ENCODE measurements at places on chromosomes 16 and 17.

DNA sequence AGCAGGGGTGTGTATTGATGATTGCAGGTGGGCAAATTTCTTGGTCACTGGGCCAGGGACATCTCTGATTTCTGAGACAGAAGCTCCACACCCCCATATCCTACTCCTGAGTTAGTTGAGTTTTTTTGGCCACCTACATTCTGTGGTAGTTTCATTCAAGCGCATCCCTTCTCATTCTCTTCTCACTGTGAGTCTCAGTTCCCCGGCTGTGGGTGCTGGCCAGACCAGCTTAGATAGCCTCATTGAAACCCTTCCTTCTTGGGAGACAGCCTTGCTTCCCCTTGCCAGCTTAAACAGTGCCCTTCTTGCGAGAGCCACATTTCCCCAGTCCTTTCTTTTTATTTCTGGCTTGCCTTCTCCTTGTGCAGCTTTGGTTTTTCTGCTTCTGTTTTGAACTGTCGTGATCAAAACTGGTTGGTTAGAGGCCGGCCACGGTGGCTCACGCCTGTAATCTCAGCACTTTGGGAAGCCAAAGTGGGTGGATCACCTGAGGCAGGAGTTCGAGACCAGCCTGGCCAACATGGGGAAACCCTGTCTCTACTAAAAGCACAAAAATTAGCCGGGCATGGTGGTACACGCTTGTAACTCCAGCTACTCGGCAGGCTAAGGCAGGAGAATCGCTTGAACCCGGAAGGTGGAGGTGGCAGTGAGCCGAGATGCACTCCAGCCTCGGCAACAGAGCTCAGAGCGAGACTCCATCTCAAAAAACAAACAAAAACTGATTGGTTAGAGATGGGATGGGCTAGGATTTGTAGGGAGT is 2.8 kb downstream of the GPT2 start:
- DNase-seq = no peak

DNA sequence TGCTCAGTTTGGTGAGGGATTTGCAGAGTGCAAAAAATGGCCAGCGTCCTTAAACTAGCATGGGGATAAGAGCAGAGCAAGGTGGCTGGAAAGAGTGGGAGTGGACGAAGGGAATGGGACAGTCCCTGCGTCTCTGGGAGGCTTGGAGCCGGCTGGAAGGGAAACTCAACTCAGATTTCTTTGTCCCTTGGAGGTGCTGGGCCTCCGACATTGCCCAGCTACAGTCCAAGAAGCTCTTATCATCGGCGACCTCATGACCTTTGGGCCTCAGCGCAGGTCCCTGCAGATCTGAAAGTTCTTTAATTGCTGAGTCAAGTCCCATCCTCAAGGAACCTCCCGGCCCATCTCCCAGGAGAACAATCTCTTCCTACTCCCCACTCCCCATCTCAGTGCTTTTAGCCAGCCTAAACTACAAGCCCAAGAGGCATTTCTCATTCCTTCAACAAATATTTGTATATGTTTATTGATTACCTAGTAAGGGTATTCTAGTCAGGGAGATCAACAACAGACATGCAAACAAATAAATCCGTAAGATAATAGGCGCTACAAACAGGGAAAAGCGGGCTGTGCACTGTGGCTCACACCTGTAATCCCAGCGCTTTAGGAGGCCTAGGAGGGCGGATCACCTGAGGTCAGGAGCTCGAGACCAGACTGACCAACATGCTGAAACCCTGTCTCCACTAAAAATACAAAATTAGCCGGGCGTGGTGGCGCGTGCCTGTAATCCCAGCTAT is 985 bp upstream of the TMEM107 start:
- DNase-seq = no peak

GRCh38 chr16:79691007-79691406 is 90.5 kb upstream of the MAF start:
- DNase-seq = no peak

DNA sequence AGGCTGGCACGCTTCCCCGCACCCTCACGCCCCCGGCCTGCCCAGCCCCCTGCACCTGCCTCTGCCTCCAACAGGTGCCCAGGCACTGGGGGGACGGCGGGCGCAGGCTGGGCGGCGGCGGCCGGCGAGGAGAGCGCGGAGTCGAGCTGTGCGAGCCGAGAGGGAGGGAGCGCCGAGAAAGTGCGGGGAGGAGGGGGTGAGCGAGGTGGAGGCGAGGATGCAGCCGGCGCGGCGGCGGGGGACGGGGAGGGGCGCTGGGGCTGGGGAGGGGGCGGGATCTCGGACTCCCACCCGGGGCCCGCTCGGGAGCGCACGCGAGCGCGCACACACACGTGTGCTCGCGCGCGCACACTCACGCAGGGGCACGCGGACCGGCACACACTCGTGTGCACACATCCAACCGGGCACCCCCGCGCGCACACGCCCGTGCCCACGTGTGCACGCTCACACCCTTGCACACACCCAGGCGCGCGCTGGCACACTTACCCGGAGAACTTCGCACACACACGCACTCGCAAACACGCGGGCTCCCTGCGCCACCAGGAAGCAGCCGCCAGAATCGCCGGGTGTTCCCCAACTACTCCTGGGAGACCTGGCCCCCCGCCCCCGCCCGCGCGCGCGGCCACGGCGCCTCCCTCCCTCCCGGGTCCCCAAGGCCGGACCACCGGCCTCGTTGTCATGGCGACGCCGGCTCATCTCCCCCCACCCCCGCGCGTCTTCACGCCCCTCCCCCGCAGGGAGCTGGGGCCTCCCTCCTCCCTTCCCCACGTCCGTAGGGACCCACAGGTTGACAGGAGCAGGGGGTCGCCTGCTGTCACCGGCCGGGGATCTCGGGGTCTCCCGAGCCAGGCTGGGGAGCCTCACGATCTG is at the start of gene DOC2A:
TSS of gene DOC2A (minus strand) at position 184 of the 870 bp plus-strand sequence. CDS start 805 bp downstream, outside the sequence.
- DNase-seq = no peak

DNA sequence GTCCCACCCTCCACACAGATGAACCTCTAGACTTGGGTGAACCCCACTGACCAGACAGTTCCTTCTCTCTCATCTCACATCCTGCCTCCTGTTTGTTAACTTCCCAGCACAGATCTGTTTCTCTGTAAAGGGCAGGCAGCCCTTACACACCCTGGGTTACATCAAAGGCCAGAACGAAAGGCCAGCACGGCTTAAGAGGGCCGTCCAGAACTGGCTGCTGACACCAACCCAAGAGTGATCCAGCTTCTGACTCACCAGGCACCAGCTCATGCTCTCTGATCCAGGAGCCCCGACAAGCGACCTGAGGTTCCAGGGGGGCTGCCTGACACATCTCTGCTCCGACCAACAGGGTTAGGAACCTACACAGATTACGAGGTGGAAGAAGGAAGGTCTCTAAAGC is 86.9 kb downstream of the MRM3 start:
- DNase-seq = no peak

DNA sequence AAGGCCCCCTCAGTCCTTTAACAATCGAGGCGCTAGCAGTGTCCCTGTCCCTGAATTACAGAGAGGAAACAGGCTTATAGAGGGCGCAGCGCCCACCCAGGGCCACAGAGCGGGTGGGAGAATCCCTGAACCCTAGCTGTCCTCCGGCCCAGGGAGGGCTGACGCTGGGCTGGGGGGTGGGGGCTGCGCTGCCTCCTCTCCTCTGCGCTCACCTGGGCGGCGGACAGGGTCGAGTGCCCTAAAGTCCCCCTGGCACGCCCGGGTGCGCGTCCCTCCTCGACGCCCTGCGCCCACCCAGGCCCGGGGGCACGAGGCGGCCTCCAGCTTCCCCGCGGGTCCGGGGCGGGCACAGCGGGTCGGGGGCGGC is 200.4 kb upstream of the N4BP1 start:
- no peak for DNase-seq

DNA sequence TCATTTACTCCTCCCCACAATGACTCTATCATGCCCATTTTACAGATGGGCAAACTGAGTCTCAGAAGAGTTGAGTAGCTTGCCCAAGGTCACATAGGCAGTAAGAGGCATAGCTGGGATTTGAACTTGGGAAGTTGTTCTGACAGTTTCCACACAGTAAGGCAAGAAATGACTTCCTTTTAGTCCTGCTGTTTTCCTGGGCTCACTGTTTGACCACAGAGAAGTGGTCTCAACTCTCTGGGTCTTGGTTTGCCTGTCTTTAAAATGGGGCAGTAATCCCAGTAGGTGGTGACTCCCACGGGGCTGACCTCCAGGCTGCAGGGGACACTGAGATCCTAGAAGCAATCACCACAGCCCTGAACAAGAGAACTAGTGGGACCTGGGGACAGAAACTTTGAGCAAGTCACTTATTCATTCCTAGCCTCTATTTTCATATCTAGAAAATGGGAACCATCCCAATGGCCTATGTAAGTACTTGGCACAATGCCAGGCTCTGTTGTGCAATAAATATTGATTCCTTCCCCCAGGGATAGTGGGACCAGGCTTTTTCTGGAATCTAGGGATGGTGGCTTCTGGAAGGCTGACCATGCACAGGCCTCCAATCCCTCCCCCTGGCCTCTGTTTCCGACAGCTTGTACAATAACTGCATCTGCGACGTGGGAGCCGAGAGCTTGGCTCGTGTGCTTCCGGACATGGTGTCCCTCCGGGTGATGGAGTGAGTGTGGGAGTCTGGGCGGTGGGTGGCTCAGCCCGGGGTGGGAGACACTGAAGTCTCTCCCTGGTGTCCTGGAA is 20.5 kb downstream of the DEXI start:
- DNase-seq = no peak

DNA sequence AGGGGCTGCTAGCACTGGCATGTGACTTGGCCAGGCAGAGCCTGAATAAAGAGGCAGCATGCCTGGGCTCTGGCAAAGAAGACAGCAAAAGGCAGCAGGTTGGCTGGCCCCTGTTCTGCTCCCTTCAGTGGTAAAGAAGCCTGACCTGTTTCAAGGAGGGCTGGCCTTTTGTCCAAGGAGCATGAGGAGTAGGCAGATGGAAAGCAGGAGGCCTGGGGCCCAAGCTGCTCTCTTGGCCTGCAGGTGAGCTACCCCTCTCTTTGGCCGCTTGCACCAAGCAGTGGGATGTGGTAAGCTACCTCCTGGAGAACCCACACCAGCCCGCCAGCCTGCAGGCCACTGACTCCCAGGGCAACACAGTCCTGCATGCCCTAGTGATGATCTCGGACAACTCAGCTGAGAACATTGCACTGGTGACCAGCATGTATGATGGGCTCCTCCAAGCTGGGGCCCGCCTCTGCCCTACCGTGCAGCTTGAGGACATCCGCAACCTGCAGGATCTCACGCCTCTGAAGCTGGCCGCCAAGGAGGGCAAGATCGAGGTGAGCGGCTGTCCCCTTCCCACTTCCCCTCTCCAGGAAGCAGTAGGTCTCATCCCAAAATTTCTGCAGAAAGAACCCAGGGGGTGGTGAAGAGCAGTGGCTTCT is 8.0 kb downstream of the TRPV2 start:
- DNase-seq = no peak

DNA sequence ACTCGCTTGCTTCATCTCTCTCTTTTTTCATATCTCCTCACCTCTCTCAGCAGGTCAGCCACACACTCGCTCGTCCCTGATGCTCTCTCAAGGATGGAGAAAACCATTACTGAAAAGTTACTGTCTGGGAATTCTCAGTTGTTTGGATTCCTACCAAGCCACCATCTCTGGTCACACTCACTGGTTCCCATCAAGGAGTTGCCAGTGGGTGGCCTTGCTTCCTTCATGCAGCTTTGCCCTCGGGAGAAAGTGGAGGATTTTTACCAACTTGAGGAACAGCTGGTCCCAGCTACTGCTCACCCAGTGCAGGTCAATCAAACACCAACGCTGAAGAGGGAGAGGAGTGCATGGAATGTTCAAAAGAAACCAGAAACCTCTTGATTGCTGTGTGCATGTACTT is 25.3 kb downstream of the MEOX1 start:
- no peak for DNase-seq

- DNase-seq = no peak
These were observed 11.2 kb downstream of the TFAP4 start for GRCh38 chr16:4261557-4262172.

DNA sequence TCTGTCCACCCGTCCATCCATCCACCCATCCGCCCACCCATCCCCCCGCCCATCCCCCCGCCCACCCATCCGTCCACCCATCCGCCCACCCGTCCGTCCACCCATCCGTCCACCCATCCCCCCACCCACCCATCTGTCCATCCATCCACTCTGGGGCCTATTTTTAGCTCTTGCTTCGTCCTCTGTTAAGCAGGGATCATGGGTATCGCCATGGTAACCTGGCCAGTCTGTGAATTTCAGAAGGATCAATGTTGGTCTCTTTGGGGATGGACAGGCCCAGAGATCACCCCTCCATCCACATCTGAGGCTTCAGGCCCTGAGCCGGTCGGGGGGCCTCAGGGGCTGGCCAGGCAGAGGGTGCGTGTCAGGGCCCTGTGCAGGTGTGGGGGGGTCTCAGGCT is 15.2 kb upstream of the DPEP1 start:
- no peak for DNase-seq

DNA sequence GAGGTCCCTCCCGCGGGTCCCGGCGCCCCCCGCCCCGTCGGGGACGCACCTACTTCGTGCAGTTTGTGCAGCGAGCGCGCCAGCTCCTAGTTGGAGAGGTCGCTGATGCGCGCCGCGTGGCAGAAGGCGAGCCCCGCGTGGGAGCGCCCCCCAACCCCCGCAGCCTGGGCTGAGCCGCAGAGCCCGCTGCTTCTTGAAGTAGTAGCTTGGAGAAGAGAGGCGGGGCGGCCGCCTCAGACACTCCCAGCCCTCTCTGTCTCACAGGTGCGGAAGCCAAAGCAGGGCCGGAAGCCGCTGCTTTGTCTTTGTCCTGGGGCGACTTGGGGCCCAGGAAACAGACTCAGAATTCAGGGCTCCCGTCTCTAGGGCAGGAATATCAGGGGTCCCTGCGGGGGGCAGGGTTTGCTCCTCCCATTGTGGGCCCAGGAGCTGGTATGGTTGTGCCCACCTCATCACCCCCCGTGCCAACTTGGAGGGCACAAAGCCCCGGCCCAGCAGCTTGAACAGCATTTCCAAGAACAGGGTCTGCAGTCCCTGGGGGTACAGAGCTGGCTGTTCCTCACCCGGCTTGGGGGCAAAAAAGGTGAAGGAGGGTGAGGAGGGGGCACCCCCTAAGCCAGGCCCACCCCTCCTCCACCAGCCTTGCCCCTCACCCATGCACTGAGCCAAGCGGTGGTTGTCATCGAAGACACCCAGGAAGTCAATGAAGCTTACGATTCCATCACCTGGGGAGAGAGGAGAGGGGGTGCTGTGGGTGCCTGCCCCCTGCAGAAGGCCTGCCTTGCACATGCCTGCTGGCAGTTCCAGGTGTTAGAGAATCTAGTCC is 13.5 kb downstream of the SPATA32 start:
- DNase-seq = no peak

DNA sequence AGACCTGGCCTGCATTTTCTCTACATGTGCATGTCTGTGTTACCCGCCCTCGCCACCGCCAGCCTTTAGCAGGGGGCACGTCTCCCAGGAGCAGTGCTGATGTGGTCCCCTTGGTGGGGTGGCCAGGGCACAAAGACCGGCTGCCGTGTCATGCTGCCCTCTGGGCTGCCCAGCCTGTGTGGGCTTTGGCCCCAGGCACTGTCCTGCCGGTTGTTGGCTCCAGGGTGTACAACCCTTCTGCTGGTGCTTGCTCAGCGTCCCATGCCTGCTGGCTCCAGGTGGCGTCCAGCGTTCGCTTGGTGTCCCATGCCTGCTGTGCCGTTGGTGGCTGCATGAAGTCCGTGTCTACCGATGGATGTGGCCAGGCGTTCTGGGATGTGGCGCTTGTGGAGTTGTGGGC is 4.1 kb downstream of the BAIAP2 start:
- DNase-seq = no peak

All from HS-27A (cell line).